ENCODE measurements at places on chromosomes 16 and 17.

DNA sequence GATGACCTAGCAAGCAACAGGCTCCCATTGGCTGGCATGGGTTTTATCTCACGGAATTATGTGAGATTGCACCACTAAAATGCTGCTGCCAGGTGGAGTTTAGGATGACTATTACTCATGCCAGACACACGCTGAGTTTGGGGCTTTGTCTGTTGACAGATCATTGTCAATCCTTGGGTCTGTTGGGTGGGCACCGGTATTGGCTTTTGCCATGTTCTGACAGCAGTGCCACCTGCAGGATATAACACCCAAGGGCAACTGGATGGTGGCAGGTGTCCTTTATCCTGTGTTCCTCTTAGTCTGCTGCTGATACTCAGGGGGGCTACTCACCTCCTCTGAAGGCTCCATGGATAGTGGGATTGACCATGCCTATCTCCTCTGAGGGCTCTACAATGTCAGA lies 221.6 kb upstream of the DYNLRB2 start:
- no peak for DNase-seq

GRCh38 chr16:52411011-52411410 lies 135.9 kb downstream of the TOX3 start:
- DNase-seq: no peak

- no peak for DNase-seq
Observed at GRCh38 chr16:86458149-86458777, 52.1 kb upstream of the FOXF1 start.

- no peak for DNase-seq
Observed at GRCh38 chr17:15436473-15437302, 30.7 kb downstream of the CDRT4 start.

DNA sequence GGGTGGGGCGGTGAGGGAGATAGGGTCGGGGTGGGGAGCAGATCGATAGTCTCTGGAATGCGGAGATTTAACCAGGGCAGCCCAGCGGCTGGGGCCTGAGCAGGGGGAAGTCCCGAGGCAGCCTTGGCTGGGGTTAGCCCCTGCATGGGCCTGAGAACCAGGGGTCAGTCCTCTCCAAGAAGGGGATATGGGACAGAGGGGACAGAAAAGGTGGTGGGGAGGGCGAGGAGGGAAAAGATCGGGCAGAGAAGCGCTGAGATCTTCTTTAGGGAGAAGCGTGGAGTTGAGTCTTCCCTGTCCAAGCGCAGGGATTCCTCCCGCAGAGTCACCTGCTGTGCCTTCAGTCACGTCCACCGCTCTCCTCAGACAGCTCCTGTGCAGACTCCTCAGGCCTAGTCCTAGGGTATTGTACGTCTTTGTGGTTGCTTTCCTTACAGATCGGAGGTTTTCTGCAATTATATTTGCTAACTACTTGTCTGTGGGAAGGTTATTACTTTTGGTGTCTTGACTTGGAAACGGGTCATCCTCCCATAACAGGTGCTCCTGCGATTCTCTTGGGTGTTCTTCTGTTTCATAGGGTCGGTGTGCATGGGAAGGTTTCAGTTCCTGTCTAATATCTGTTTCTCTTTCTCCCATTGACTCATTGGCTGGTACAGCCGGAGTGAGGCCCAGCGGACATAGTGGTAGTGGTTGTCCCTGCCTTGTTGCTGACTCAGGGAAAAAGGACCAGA lies 952 bp downstream of the CD300A start:
- DNase-seq: no peak

GRCh38 chr17:47231866-47232265 lies 21.8 kb upstream of the ITGB3 start:
- no peak for DNase-seq

- DNase-seq: no peak
Observed at GRCh38 chr16:78496189-78496588, 396.7 kb downstream of the WWOX start.

- DNase-seq: no peak
Observed at GRCh38 chr16:66427871-66428681, 981 bp downstream of the BEAN1 start.

DNA sequence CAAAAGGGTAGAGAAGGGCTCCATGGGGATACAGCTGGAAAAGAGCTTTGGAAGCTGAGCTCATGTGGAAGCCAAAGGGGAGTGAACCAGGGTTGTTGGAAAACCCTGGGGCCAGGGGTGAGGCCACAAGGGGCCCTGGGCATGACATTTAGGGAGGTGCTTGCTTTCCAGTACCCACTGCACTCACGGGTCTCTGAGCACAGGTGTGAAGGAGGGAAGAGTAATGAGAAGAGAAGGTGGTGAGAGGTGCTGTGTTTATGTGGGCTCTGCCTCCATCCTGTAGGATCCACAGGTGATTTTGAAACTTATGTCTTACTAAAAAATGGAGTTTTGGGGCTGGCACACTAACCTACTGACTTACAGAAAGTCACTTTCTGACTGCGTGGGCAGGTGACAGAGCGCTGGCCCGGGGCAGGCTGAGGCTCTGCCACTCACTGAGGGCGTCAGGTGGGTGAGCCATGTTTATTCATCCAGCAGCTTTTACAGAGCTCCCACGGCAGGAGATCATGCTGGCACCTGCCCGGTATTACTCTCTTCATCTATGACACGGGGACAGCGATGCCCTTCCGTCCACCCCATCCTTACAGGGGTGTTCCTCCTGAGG lies 18.9 kb downstream of the KSR1 start:
- DNase-seq: no peak

- DNase-seq: no peak
Observed at GRCh38 chr16:77548766-77549165, 113.9 kb upstream of the ADAMTS18 start.

- DNase-seq: no peak
Observed at GRCh38 chr17:2693561-2694380, 17.8 kb downstream of the CLUH start.

- DNase-seq: no peak
Observed at GRCh38 chr17:50107790-50108414, 12.8 kb downstream of the PDK2 start.

- no peak for DNase-seq
Observed at GRCh38 chr16:20401066-20401465, 3.5 kb downstream of the PDILT start.

- DNase-seq: no peak
Observed at GRCh38 chr17:33072421-33073161, 80.9 kb downstream of the SPACA3 start.

GRCh38 chr16:85879975-85880831 lies 18.8 kb upstream of the IRF8 start:
- DNase-seq: peak; percentile 20

DNA sequence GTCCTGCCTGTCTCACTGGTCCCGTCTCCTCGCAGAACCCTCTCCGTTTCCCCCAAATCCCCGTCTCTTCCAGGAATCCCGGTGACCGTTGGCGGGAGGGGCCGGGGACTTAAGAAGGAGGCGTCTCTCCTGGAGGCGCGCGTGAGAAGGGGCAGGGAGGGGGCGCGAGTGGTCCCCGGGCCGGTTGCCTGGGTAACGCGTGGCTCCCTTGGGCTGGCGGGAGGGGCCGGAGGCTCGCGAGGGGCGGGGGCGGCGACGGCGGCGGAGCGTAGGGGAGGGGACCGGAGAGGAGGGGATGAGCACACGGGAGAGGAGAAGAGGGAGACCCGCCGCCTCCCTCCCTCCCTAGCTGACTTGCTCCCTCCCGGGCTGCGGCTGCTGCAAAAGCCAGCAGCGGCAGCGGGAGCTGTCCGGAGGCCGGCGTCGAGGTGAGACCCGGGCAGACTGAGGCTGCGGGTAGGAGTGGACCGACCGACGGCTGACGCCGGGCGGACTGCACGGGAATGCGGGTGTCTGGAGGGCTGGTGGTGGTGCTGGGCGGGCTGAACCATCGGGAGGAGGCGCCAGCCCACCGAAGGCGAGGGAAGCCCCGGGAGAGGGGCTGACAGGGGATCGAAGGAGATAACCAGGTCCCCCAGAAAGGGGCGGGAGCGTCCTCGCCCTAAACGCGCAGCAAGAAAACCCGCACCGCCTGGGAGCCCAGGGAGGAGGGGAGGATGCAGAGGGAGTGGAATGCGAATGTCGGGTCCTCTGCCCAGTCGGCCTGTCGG lies at the start of gene PRRT2:
PRRT2 (plus strand) TSS at position 298 of the 770 bp plus-strand sequence. CDS start 862 bp downstream, outside the sequence.
- peak; percentile 69 for DNase-seq

DNA sequence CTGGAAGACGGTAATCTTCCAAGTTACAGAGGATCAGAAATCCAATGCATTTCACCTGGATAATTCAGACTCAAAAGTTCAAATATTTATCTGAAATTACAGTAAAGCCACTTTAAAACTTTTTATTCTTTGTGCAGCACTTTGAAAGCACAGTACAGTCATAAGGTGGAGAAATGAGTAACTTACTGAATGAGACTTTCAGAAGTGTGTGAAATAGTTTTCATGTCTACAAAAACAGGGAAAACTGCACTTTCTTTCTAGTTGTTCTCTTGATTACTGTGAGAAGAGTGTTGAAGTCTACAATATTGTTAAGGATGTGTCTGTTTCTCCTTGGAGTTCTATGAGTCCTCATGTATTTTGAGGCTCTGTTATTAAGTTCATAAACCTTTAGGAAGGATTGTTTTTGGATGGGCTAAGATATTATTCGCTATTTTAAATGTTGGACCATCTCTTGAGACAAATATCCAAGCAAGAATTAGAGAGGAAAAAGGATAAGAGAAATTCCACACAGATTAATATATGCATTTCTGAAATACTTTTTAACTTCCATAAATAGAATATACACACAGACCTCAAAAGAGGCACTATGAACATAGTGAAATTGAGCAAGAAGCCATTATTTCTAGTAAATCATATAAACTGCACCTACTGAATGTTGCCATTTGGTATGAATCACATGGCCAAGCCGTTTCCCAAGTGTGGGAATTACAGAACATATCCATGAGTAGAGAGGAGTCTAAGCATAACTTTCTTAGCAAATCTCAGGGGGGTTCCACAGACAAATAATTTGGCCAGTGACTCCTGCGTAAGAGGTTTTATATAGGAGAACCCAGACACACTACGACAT lies 83.6 kb upstream of the PLEKHM1 start:
- DNase-seq: no peak

- DNase-seq: no peak
Observed at GRCh38 chr16:626787-627453, 3.9 kb upstream of the WFIKKN1 start.

GRCh38 chr16:87608400-87608985 lies 6.2 kb downstream of the JPH3 start:
- peak; percentile 67 for DNase-seq

DNA sequence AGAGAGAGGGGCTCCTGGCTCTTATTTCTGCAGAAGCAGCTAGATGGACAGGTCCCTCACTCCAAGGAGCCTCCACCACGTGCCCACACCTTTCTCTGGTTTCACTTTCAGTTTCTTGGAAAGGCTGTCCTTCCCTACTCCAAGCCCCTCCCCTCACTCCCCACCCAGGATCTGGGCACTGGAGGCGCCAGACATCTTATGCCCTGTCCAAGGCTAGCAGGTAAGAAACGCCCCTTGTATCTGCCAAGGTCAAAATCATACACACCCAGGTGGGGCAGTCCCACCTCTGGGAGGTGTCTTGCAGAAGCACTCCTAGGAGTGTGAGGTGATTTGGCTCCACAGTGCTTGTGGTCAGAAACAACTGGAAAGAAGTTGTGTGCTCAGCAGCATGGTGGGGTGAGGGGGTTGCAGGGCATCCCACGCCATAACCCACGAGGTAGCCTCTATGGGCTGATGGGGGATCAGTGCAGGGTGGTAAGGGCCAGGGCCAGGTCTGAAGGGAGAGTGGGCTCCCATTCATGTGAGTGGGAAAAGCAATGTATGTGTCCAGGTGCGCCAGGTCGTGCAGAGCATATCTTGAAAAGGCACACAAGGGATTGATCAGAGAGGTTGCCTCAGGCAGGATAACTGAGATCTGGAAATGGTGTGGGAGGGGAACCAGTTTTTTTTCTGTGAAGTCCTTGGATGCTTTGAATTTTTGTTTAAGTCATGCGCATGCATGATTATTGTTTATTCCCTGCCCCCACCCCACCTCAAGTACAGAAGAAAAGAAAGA lies 31.8 kb upstream of the PRM1 start:
- DNase-seq: no peak

GRCh38 chr17:38693700-38694329 lies 11.3 kb upstream of the MLLT6 start:
- DNase-seq: no peak

DNA sequence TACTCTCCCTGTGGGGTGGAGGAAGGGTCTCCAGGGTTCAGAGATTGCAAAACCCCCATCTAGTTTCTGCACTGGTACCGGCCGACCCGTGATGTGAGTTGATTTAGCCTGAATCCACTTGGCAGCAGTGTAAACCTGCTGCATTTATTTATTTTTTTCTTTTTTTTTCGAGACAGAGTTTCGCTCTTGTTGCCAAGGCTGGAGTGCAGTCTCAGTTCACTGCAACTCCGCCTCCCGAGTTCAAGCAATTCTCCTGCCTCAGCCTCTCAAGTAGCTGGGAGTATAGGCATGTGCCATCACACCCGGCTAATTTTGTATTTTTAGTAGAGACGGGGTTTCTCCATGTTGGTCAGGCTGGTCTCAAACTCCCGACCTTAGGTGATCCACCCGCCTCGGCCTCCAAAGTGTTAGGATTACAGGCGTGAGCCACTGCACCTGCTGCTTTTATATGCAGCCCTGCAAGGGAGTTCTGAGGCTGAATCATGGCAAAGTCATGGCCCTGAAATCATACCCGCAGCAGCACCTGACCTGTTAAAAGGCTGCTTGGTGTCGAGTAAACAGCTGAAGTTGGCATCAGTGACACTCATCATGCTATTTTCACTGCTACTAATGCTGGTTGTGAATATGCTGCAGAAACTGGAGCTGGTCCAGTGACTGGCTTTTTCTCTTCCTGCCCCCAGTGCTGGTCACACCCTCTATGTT lies 21.4 kb downstream of the DEXI start:
- DNase-seq: no peak

- DNase-seq: no peak
Observed at GRCh38 chr16:4580250-4580649, 24.1 kb downstream of the C16orf96 start.

DNA sequence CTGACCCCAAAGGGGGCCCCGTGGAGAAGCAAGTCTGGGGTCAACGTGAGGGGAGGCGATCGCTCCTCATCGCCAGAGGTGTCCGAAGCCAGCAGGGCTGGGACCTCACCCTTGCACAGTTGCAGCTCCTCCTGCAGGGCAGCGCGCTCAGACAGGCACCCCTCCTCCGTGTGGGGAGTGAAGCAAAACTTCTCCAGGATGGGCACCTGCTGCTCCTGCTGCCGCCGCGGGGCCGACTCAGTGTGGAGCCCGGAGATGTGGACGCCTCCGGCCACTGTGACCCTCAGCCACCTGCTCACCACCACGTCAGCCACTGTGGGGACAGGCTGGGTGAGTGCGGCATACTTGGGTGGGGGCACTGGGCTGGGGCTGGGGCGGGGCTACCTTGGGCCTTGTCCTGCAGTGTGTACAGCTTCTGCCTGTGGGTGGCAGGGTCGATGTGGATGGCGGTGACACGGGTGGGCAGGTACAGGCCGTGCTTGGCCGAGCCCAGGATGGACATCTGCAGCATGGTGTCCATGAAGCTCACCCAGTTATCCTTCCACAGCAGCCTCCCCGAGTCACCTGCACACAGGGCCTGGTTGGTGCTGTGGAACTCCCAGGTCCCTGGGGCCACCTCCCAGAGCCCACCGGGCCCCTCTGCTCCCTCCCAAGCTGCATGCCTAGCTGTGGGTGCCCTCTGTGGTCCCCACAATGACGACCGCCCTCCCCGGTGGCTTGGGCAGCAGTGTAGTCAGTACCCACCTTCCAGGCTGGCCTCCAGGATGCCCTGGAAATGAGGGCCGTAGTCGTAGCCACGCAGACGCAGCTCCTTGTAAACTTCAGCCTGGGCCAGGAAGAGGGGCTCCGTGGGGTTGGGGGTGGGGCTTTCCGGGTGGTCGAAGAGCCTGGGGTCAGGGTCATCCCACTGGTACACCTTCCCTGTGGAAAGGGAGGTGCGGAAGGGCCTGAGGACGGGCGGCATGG lies 10.8 kb downstream of the FASN start:
- DNase-seq: no peak

Data from mesothelial cell of epicardium (in vitro differentiated cells).